Activated CD4-positive, alpha-beta T cell treated with anti-CD3 and anti-CD28 coated beads, Interleukin-2, Interleukin-4, amounts not matched to agents 100 ng/mL and 50 ng/mL, durations not matched to agents 16 hours and 8 hours (primary cell): ENCODE measurements at places on chromosomes 16 and 17.
A peak's percentile ranks its signal among the peaks of the same experiment; 100 is the strongest.

- no peak for DNase-seq
These were observed 141.6 kb downstream of the VPS53 start for GRCh38 chr17:573036-573435.

DNA sequence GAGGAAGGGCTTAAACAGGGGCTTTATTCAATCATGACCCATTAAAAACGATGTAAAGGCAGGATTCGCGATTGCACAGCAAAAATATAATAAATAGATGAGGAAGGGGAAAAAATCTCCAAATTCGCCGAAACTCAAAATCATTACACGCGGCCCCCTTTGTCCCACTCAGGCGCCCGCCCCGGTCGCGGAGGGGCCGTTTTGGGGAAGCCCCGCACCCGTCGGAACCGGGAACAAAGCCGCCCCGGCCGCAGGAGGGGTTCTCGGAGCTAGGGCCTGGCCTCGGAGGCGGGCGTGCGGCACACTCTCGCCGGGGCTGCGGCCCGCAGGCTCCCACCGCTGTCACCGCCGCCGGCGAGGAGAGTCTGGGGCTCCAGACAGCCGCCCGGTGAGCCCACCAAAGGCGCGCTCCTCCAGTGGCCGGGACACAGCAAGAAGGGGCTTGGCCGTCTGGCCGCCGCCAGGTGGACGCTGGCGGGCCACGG lies 521 bp downstream of the C16orf87 start:
- DNase-seq = no peak

GRCh38 chr17:75549246-75550138 lies 24.0 kb downstream of the LLGL2 start:
- no peak for DNase-seq

GRCh38 chr17:75535119-75535537 lies 9.6 kb downstream of the LLGL2 start:
- DNase-seq = peak; percentile 83

DNA sequence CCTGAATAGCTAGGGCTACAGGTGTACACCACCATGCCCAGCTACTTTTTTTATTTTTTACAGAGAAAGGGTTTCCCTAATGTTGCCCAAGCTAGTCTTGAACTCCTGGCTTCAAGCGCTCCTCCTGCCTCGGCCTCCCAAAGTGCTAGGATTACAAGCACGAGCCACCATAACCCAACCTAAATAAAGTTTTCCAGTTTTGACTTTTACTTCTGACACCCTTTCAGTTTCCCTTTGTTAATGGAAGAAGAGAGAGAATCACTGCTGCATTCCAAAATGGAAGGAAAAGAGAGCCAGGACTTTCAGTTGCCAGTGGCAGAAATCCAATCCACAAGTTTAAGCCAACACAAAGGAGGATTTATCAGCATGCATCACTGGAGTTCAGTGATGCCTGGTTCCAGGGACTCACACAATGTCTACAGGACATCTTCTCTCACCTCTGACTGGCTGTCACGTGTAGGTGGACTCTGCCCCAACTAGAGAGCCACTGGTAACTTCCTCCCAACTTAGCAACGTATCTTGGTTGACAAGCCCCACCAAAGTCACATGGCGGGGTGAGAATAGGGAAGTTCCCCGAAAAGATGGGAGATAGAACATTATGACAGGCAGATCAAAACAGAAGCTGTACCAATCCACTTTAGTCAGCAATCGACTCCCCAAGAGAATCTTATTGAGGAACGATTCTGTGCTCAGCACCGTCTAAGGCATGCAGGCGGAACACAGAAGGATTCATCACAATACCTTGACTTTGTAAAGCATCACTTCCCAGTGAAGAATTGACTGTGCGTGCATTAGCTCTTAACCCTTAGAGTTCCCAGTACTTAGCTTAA lies 46.5 kb downstream of the GAS7 start:
- no peak for DNase-seq

- peak; percentile 46 for DNase-seq
These were observed 7.4 kb downstream of the PRCD start for GRCh38 chr17:76547183-76547641.

- DNase-seq = peak; percentile 77
These were observed 5.3 kb upstream of the HIC1 start for GRCh38 chr17:2049333-2050299.

GRCh38 chr16:84055366-84055765 lies 12.8 kb upstream of the SLC38A8 start:
- DNase-seq = no peak

GRCh38 chr16:58022601-58023371 lies 2.8 kb upstream of the MMP15 start:
- no peak for DNase-seq

- no peak for DNase-seq
These were observed 654 bp downstream of the TNFAIP1 start for GRCh38 chr17:28335959-28336871.

DNA sequence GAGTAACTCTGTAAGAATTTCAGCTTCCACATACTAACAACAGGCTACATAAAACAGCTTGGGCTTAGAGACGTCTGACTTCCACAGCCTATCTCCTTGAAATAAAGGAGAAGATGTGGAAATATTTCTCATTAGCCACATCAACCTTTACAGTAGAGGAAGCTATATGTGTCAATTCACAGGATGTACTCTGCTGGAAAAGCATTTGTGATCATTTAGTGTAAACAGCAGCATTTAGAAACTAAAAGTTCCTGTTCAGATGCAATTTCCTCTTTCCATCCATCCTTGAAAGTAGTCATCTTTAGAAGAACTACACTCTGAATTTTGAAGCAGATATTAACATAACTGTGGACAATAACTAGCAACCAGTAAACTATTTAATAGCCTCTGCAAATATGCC lies 46.2 kb downstream of the XPO6 start:
- DNase-seq = no peak

- peak; percentile 58 for DNase-seq
These were observed 662 bp upstream of the TUBB3 start for GRCh38 chr16:89922477-89922883.

- no peak for DNase-seq
These were observed 4.9 kb downstream of the SPATA20 start for GRCh38 chr17:50551884-50552283.

GRCh38 chr16:89701425-89702406 lies at the start of gene SPATA2L:
SPATA2L (minus strand) TSS chr16:89701705; CDS start chr16:89701232, 473 bp downstream.
- peak; percentile 95 for DNase-seq

DNA sequence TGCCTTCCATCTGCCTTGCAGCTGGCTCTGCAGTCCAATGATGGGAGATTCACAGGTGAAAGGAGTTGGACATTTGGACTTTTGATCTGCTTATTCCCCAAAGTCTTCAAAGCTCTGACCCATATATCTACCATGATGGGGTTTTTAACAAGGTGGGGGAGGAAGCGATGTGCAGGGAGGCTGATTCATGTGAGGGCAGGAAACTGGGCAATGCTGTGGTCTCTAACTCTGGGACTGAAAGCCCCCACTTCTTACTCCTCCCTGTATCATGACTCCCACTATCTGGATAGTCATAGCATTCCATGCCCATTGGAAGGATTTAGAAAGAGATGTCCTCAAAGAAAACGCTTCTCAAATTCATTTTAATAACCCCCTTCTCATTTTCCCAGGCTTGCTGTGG lies 16.3 kb downstream of the HOXB1 start:
- DNase-seq = no peak

DNA sequence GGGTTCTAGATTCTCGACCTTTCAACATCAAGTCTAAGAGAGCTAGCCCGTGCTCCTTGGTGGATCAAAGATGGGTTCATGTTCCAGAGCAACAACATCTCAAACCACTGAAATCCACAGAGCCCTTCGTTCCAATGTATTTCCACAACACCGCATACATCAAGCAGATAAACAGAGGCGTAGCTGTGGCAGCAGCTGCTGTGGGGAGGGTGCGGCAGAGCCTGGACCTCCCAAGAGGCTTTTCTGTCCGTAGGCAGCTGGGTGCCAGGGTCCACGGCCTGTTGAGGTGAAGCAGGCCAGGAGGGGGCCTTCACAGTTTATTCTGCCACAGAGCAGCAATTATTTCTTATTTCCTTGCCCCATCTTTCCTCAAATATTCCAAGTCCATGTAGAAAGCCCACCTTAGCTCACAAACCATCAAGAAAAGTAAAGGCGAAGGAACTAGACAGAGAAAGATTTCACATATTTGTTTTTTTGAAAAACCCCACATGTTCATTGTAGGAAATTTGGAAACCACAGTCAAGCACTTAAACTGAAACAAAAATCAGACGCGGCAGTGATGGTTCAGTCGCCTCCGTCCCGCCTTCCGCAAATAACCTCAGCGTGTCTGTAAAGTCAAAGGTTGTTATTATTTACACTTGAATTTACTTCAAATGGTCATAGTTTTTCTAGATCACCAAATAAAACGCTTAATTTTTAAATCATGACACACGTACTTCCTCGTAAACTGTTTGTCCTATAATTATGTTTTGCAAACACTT lies 144.6 kb upstream of the FOXF1 start:
- DNase-seq = no peak

DNA sequence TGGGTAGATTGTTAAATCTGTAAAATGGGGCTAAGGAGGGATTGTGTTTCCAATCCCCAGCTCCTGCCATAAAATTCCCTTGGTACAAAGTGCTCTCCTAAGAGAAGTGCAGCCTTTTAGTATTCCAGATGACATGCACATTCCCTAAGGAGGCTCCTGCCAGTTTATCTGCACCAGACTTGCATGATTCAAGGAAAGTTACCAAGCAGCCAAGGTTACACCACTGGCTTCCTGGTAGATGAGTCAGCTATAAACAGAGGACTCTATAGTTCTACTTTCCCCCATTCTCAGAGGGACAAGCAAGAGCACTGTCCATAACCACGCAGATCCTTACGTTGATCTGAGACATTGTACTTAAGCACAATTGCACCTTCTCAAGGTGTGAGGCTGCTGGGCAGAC lies 1.9 kb downstream of the CALB2 start:
- no peak for DNase-seq

DNA sequence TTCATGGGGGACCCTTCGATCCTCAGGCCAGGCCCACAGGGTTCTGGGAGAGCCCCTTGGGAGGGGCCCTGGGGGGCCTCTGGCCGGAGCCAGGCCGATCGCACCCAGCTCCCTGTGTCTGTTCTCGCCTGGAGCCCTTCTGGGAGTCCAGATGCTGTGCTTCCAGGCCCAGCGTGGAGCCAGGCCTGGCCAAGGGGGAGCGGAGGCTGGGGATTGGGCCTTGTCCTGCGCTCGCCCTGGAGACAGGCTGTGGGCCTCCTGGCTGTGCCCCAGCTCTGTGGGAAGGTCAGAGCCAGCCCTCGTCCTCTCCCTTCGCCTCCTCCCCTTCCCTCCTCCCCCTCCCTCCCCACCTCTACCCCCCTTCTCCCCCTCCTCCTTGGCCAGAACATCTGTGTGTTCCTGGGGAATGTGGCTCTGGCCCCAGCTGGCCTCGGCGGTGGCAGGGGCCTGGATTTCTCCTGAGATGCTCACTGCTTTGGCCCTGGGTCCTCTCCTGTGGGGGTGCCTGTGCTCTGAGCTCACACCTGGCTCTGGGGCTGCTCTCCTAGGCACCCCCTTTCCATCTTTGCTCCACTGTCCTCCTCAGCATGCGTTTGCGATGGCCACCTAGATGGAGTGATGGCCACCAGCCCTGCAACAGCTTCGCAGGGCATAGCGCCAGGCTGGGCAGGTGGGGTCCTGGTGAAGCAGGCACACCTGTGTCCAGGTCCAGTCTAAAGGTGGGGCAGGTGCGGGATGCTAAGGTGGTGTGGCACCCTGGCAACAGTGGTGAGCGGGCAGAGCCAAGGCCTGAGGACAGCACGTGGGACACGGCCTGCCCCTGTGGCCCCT lies 90.6 kb upstream of the CIBAR2 start:
- DNase-seq = no peak

DNA sequence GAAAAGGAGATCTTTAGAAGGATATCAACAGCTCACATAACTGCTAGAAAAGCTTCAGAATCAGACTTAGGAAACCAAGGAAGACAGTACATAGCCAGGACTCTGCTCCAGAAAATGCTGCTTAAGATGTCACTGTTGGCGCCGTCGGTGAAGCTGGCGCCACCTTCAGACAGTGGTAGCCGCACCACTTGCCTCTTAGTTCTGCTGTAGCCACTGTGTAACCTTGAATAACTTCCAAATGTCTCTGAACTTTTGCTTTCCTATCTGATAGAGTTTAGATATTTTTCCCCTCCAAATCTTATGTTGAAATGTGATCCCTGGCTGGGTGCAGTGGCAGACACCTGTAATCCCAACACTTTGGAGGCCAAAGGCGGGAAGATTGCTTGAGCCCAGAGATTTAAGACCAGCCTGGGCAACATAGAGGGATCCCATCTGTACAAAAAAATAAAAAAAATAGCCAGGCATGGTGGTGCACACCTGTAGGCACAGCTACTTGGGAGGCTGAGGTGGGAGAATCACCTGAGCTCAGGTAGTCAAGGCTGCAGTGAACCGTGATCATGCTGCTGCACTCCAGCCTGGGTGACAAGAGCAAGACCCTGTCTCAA lies 6.3 kb upstream of the USP31 start:
- peak; percentile 12 for DNase-seq

GRCh38 chr16:14672403-14672971 lies 21.6 kb downstream of the PLA2G10 start:
- peak; percentile 6 for DNase-seq

DNA sequence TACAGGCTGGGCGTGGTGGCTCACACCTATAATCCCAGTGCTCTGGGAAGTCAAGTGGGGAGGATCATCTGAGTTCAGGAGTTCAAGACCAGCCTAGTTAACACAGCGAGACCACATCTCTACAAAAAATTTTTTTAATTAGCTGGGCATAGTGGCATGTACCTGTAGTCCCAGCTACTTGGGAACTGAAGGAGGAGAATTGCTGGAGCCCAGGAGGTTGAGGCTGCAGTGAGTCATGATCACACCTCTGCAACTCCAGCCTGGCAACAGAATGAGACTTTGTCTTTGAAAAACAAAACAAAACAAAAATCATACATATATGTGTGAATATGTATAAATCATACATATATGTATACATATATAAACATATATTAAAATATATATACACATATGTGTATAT lies 54.1 kb upstream of the MARCHF10 start:
- DNase-seq = no peak

DNA sequence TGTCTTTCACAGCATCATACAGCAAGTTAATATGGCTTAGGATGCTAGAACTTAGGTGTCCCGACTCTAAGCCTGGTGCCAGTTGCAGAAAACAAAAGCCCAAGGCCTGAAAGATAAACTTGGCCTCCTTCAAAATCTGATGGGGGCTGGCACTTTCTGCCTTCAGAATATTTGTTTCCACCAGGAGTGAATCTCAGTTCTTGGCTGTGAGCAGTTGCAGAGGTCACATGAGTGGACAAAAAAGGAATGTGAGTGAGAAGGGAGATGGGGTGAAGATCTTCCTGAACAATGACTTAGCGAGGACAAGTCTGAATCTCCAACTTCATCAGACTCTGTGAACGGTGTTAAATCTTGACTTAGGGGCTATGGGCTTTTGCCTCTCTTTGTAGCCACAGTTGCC lies 46.6 kb downstream of the HOXB1 start:
- no peak for DNase-seq

- DNase-seq = no peak
These were observed 15.2 kb downstream of the CDK5R1 start for GRCh38 chr17:32502013-32502412.

- DNase-seq = no peak
These were observed 154.1 kb upstream of the CDH5 start for GRCh38 chr16:66212428-66212827.
